ENCODE measurements at places on chromosomes 11 and 22.

DNA sequence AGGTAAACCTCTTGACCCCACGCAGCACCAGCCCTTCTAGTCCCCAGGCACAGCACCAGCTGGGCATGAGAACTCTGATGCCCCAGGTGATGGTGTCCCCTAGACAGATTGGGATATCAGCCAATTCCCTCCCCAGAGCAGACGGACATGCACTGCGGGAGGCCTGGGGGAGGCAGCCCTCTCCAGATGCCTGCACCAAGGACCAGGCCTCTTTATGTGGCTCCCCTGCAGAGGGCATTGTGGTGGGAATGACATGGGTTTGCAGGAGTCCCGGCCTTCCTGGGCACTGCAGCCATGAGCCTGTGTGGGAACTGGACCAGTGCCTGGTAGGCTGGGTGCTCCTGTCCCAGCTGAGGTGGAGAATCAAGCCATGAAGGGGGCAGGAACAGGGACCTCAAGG, 25.9 kb downstream of the PPM1F start:
- H3K4me1 ChIP-seq = peaks cover 34% of the 10 kb centered on the region
- H3K27ac ChIP-seq = no peak overlapping the region
- H3K36me3 ChIP-seq = no peaks in the 10 kb centered on the region
- DNase-seq = no peak
- no peaks in the 10 kb centered on the region for H3K27me3 ChIP-seq

DNA sequence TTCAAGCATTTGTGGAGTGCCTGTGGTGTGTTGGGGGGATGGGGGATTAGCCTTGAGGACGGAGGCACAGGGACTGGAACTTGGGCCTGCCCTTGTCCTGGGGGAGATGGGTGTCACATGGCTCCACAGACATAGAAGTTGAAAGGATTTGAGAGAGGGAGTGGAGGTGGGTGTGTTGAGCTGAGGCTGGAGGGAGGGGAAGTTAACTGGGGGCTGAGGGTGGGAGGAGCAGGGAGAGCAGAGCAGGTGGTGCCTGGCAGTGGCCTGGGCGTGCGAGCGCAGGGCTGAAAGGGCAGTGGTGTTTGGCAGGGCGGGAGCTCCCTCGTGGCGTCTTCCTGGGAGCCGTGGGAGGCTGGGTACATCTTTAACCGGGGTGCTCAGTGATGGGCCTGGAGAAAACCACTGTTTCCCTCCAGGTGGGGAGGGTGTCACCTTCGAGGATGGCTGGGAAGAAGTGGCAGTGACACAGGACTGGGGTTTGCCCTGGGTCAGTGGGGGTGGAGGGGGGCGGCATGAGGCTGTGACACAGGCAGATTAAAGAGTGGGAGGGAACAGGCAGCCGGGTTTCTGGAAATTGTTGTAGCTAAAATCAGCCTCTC, 45.5 kb downstream of the AP2A2 start:
- H3K27me3 ChIP-seq = no peaks in the 10 kb centered on the region
- no peak overlapping the region for H3K4me3 ChIP-seq
- no peak overlapping the region for H3K27ac ChIP-seq
- H3K36me3 ChIP-seq = no peaks in the 10 kb centered on the region

DNA sequence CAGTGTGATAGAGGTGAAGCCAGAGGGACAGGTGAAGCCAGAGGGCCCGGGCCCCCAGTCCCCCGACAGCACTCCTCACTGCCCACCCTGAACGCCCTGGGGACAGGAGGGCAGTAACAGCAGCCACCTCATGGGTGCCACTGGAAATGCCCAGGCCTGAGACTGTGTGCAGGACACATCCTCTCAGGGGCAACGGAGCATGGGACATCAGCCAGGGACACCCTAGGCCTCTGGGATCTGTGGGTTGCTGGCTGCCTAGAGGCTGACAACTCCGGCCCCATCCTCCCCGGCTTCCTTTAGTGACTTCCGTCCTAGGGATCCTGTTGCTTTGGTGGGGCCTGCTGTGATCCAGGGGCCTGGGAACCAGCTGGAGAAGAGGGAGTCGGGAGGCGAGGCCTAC, 17.4 kb upstream of the BAIAP2L2 start:
- H3K4me3 ChIP-seq = no peak overlapping the region
- DNase-seq = no peak
- H3K27me3 ChIP-seq = no peaks in the 10 kb centered on the region
- H3K4me1 ChIP-seq = no peaks in the 10 kb centered on the region
- no peak overlapping the region for H3K27ac ChIP-seq
- H3K36me3 ChIP-seq = no peaks in the 10 kb centered on the region

DNA sequence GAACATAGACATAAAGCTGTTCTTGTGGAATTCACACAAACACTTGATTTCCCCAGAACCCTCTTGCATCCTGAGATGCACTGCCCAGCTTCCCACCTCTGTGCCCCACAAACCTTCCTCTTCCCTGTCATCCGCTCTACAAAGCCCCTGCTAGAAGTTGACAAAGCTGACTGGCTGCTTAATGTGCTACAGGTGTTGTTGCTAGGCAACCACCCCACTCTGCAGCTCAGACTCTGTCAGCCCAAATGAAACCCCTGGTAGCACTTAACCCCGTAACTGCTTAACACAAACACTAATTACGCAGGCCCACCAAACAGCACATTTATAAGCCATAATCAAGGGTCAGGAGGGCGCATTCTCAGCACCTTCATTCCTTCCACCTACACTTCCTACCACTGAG, 172.0 kb upstream of the CADM1 start:
- H3K27ac ChIP-seq = no peak overlapping the region
- H3K4me1 ChIP-seq = peaks cover 64% of the 10 kb centered on the region

DNA sequence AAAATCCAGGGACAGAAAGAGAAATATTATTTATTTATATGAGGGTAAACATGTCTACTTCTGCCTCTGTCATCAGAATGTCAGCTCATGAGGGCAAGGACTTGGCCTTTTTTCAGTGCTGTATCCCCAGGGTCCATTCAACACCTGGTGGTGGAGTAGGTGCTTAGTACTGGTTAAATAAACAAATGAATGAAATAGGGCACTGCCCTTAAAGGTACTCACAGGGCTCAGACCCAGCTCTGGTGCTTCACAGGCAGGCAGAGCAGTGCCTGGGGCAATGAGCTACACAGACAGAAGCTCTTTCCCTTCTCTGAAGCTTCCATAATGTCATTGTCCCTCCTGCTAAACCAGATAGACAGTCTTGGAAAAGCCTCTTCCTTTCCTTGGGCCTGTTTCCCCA, 30.9 kb downstream of the P4HA3 start:
- no peaks in the 10 kb centered on the region for H3K36me3 ChIP-seq
- no peak for DNase-seq
- no peaks in the 10 kb centered on the region for H3K27me3 ChIP-seq

DNA sequence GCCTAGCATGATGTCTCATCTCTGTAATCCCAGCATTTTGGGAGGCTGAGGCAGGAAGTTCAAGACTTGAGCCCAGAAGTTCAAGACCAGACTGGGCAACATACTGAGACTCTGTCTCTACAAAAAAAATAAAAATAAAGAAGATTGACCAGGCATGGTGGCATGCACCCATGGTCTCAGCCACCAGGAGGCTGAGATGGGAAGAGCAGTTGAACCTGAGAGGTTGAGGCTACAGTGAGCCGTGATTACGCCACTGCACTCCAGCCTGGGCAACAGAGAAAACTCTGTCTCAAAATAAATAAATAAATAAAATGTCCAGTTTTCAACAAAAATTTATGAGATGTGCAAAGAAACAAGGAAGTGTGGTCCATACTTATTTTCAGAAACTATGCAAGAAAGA, 28.3 kb downstream of the EFCAB6 start:
- DNase-seq = no peak
- H3K27me3 ChIP-seq = peaks cover 10% of the 10 kb centered on the region
- H3K27ac ChIP-seq = no peak overlapping the region

- DNase-seq = no peak
- H3K4me1 ChIP-seq = peaks cover 20% of the 10 kb centered on the region
- no peak overlapping the region for H3K27ac ChIP-seq
- H3K27me3 ChIP-seq = peaks cover 9% of the 10 kb centered on the region
- no peaks in the 10 kb centered on the region for H3K36me3 ChIP-seq
- no peak overlapping the region for H3K4me3 ChIP-seq
Observed at GRCh38 chr11:124896071-124896750, 1.5 kb downstream of the ROBO4 start.

- H3K27ac ChIP-seq = no peak overlapping the region
- H3K36me3 ChIP-seq = no peaks in the 10 kb centered on the region
- H3K4me3 ChIP-seq = no peak overlapping the region
- no peak for DNase-seq
Observed at GRCh38 chr11:15726893-15727519, 612.3 kb downstream of the INSC start.

GRCh38 chr11:31882951-31883392, 71.8 kb upstream of the PAX6 start:
- no peaks in the 10 kb centered on the region for H3K36me3 ChIP-seq
- DNase-seq = peak; percentile 42

DNA sequence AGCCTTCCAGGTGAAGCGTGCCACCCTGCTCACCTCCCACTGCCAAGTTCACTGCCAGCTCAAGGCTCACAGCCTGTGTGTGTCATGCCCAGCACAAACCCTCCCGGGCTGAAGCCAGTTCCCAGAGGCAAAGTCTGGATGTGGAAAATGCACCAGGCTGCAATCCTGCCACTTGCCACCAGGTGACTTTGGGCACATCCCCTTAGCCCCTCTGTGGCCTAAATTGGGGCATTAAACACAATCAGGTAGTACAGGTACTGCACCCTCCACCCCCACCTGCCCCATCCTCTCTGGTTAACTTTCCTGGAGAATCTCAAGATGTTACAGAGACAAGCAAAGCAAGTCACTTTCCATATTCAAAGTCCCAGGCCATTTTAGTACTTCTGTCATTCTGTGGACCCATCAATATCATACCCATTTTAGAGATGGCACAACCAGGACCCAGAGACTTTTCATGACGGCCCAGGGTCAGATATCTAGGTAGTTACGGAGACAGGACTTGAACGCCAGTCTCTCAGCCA, 1.8 kb upstream of the RASD2 start:
- no peaks in the 10 kb centered on the region for H3K36me3 ChIP-seq
- no peak overlapping the region for H3K4me3 ChIP-seq
- peak; percentile 55 for DNase-seq
- peaks cover 9% of the 10 kb centered on the region for H3K4me1 ChIP-seq
- H3K27me3 ChIP-seq = peaks cover 58% of the 10 kb centered on the region

GRCh38 chr22:40605761-40606160, 30.8 kb downstream of the MRTFA start:
- no peak overlapping the region for H3K27ac ChIP-seq
- H3K36me3 ChIP-seq = no peaks in the 10 kb centered on the region
- no peaks in the 10 kb centered on the region for H3K27me3 ChIP-seq
- peaks cover 7% of the 10 kb centered on the region for H3K4me1 ChIP-seq
- DNase-seq = no peak

DNA sequence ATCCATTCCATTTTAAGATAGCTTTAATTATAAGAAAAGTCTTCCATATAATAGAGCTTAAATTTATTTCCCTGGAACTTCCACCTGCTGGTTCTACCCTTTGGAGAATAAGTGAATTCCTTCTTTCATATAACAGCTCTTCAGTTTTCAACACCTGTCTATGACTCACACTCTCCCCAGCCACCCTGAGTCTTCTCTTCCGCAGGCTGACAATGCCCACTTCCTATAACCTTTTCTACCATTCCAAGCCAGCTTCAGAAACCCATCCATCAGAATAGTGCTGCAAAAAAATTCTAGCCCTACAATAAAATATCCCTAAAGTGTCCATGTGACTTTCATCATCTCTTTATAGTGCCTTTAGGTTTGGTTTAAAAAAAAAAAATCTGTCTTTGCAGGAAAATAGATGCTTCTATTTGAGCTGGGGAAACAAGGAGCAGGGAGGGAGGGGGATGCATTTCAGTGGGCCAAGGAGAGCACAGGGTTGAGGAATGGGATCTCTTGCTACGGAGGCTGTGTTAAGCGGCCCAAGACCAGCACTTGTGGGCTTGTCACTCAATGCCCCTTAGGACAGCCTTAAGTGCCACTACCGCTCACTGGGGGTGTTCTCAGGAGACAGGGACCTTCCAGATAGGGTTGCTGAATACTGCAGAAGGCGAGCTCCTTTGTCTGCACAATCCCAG, 178.6 kb downstream of the DSCAML1 start:
- no peak overlapping the region for H3K4me3 ChIP-seq
- peaks cover 4% of the 10 kb centered on the region for H3K4me1 ChIP-seq
- no peaks in the 10 kb centered on the region for H3K36me3 ChIP-seq
- H3K27me3 ChIP-seq = no peaks in the 10 kb centered on the region

Data from neural progenitor cell (in vitro differentiated cells).